Naive thymus-derived CD8-positive, alpha-beta T cell (primary cell): ENCODE measurements at places on chromosomes 1 and 21.

GRCh38 chr21:42478504-42478903 lies 17.5 kb downstream of the RSPH1 start:
- H3K4me1 ChIP-seq = no peaks in the 10 kb centered on the region
- H3K27me3 ChIP-seq = no peaks in the 10 kb centered on the region
- H3K4me3 ChIP-seq = no peak overlapping the region
- H3K27ac ChIP-seq = no peak overlapping the region

- DNase-seq = no peak
- H3K4me1 ChIP-seq = peaks cover 5% of the 10 kb centered on the region
- H3K27ac ChIP-seq = no peak overlapping the region
- no peaks in the 10 kb centered on the region for H3K27me3 ChIP-seq
- no peak overlapping the region for H3K4me3 ChIP-seq
- H3K36me3 ChIP-seq = peaks cover 3% of the 10 kb centered on the region
Measured at GRCh38 chr1:244394826-244395765, 56.6 kb downstream of the ADSS2 start.

DNA sequence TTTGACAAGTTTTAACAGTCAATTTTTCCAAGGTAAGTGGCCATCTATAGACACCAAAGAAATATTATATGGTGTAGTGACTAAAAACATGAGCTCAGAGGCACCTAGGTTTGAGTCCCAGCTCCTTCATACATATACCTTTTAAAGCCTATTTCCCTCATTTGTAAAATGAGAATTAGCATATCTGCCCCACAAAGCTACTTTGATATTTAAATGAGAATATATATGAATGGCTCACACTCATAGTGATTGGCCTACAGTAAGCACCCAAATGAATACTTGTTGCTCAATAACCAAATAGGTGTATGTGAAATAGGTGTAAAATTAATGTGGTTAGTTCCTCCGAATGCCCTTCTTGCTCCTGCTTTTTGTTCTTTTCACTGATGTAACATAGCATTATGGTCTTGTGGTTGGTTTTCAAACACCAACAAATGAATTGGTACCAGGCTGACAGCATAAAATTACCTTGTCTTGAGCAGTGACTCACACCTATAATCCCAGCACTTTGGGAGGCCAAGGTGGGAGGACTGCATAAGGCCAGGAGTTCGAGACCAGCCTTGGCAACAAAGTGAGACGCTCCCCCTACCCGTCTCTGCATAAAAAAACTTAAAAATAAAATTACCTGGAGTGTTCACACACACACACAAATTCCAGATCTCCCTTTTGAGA lies 25.3 kb downstream of the CNIH4 start:
- H3K27me3 ChIP-seq = no peaks in the 10 kb centered on the region
- DNase-seq = no peak
- peak overlapping the region; percentile 58 for H3K27ac ChIP-seq
- H3K4me3 ChIP-seq = peak overlapping the region; percentile 70

- H3K27me3 ChIP-seq = no peaks in the 10 kb centered on the region
- no peak overlapping the region for H3K27ac ChIP-seq
- H3K36me3 ChIP-seq = peaks cover 81% of the 10 kb centered on the region
- no peak for DNase-seq
Measured at GRCh38 chr21:43021756-43022600, 47.6 kb downstream of the PKNOX1 start.

GRCh38 chr1:101338714-101339430 lies 102.1 kb downstream of the S1PR1 start:
- no peak overlapping the region for H3K4me3 ChIP-seq
- no peak for DNase-seq
